ENCODE measurements at places on chromosomes 11 and 22.

- DNase-seq, result no peak
Measured at GRCh38 chr11:62169935-62170334, 20.1 kb upstream of the SCGB1D1 start.

GRCh38 chr11:22733475-22734248 lies 67.3 kb downstream of the GAS2 start:
- DNase-seq, result no peak

DNA sequence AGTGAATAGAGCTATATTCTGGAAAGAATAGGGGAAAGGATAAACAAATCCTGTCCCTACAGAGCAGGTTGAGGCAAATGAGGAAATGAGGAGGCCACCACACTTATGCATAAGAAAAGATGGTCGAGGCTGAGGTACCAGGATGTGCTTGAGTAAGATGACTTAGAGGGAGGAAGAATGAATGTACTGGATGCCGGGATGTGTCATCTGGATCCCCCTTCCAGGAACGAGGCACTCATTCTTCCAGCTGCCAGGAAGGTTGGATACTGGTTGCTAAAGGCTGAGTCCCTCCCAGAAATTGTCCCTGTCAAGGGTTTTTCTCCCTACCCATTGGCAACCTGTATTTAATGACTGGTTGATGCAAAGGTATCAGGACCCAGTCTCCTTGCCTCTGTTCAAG lies 31.1 kb upstream of the SYT9 start:
- no peak for DNase-seq

DNA sequence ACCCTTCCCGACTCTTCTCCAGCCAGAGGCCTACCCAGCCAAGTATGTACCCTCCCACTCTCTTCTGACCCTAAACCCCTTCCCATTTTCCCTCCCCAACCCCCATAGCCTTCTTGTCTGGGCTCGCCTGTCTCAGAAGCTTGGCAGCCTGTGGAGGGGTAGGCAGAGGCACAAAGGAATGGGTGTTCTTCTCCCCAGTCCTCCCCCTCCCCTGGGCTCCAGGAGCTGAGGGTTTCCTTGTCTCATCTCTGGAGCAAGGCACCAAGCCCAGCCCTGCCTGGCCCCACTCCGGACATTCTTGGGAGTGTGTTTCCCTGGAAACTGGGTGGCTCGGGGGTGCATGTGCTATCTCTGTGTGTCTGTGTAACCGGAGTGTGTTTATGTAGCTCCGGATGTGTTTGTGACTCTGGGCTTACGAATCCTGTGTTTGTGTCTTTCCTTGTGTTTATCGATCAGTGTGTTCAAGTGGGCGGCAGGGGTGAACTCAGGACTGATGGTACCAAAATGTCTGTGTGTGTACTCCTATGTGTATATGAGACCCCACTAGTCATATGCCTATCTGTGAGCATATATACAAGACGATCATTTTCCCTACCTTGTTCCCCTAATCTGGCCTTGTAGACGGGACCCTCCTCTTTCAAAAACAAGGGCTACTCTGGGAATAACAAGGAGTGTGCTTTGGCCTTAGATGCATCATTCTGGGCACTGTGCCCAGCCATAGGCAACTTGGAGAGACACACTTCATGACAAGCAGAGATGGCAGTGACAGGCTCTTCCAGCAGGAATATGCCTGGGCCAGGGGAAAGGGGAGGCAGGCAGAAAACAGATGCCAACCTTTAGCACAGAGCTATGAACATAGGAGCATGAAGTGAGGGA lies 10.9 kb downstream of the PHLDB1 start:
- DNase-seq, result peak; percentile 82

DNA sequence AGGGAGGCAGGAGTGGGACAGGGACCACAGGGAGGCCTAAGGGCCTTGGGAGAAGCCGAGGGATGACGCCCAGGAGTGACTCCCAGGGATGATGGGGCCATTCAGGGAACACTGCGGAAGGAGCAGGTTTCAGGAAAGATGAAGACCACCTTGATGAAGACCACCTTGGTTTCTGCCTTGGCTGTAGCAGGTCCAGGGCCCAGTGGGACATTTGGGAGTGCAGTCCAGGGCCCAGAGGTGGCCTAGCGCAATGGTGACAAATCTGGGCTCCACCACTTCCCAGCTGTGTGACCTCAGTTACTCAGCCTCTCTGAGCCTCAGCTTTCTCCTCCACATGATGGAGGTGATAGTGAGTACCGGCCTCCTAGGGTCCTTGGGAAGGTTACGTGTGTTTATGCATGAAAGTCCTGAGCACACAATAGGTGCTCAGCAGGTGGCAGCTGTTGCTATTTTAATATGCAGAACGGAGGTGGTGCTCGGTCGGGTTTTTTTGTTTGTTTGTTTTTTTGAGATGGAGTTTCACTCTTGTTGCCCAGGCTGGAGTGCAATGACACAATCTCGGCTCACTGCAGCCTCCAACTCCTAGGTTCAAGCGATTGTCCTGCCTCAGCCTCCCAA lies 770 bp downstream of the TSGA10IP start:
- DNase-seq, result no peak

- DNase-seq, result no peak
Measured at GRCh38 chr11:113764527-113765219, 8.8 kb downstream of the ZW10 start.

GRCh38 chr11:2217211-2218030 lies 45.8 kb upstream of the TH start:
- no peak for DNase-seq

DNA sequence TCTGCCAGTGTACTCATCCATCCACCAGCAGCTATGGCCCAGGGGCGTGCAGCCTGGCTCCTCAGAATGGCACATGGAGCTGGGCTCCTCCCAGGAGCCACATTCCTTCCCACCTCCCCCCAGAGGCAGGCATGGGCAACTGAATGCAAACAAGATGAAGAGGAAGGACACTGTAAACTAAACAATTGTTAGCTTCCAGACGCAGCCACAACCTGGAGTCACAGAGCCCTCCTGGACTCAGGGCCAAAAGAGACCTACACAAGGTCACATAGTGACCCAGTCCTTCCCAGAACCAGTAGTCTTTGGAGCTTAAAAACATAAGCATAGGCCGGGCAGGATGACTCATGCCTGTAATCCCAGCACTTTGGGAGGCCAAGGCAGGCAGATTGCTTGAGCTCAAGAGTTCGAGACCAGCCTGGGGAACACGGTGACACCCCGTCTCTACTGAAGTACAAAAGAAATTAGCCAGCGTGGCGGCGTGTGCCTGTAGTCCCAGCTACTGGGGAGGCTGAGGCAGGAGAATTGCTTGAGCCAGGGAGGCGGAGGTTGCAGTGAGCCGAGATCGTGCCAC lies 30.7 kb upstream of the CLDN5 start:
- DNase-seq, result peak; percentile 55
